Iris pigment epithelial cell (primary cell): ENCODE measurements at places on chromosomes 13 and 19.

DNA sequence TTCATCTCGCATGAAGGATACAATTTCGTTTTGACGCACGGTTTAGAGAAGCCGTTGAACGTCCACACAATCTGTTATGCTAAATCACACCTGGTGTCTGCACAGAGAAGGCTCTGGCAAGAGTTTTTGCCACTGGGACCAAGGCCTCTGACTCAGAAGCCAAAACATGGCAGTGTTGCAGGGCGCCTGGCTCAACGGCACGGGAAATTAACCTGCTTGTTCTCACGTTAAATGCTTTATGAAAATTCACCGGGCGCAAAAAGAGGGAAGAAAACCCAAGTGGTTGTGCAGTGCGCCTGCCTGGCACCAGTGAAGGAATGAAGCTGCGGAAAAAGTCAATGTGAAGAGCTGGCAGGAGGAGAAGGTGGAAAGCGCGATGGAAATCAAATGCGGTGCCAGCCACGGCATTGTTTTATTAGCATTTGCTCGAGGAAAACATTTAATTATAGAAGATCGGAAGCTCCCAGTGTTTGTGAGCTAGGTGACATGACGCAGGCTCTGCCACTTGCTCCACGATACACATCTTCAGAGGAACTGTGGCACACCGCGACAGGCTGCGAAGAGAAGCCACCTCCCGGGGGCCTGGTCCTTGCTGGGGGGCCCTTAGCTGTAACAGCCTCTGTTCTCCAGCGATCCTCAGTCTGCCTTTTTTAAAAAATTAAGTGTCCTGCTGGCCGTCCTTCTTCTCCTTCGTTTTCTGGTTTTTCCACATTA lies 126.2 kb downstream of the ZIC5 start:
- no peak for DNase-seq

DNA sequence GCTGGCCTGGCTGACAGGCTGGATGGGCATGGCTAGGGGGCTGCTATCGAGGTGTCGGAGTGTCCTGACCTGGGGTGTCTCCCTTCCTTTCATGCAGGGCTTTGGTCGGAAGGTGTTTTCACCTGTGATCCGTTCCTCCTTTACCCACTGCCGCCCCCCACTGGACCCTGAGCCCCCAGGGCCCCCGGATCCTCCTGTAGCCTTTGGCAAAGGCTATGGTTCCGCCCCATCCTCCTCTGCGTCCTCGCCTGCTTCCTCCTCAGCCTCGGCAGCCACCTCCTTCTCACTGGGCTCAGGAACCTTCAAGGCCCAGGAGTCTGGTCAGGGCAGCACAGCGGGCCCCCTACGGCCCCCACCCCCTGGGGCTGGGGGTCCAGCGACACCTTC lies 11.8 kb upstream of the PRR19 start:
- DNase-seq: no peak

- DNase-seq: peak; percentile 15
These were observed 112.6 kb upstream of the DACH1 start for GRCh38 chr13:71979616-71980015.

GRCh38 chr13:80504453-80504852 lies 163.5 kb upstream of the SPRY2 start:
- DNase-seq: no peak

DNA sequence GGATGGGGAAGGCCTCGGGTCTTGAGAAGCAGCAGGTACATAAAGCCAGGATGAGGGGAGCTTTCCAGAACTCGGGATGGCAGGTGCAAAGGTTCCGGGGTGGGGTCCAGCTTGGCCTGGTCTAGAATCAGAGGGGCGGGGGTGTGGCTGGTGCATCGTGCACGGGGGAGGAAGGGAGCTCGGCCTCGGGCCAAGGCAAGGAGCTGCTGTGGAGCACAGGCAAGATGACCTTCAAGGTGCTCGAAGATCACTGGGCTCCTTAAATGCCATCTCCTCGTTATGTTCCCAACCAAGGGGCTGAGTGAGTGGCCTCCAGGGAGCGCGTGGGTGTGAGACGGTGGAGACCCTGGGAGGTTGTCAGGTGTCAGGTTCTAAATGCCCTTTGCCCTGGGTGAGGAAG lies 16.1 kb upstream of the SIGLEC11 start:
- DNase-seq: no peak

DNA sequence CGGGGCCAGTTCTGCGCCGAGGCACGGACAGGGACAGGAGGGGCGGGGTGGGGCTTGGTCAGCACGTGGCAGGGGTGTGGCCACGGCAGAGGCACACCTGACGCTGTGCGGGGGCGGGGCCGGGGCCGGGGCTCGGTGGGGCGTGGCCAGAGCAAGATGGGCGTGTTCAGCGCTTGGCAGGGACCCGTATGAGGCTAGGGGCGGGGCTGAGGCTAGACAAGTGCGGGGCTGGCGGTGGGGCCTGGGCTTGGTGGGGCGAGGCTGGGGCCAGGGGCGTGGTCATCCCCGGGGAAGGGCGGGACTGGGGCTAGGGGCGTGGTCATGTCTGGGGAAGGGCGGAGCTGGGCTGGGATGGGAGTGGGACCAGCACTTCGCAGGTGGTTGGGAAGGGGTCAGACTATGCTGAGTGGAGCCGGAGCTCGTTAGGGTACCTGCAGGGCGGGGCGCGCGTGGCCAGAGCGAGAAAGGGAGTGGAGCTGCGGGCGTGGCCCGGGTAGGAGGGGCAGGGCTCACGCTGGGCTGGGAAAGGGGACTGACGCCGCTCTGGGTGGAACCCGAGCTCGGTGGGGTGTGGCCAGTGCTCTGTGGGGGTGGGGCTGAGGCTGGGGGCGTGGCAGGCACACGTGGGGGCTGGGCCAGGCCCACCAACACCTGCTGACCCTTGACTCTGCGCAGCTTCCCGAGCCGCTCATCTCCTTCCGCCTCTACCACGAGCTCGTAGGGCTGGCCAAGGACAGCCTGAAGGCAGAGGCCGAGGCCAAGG lies 12.8 kb downstream of the POLR2E start:
- DNase-seq: peak; percentile 53

DNA sequence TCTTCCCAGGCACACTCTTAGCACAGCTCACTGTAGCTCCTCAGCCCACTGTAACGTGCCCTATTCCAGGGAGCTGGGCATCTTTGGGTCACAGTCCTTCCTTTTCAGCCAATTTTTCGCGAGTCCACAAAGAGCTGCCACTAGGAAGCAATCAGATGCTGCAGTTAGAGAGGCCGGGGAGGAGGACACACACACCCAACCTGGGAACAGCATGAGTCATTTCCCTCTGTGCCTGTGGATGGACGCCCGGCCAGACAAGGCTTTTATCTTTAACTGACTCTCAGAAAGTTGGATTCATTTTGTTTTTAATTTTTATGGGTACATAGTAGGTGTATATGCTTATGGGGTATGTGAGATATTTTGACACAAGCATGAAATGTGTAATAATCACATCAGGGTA lies 918.6 kb downstream of the UQCRFS1 start:
- no peak for DNase-seq

- peak; percentile 74 for DNase-seq
These were observed 11.8 kb downstream of the CCDC97 start for GRCh38 chr19:41321600-41322270.

GRCh38 chr13:36166046-36166445 lies 34.9 kb upstream of the DCLK1 start:
- DNase-seq: no peak

GRCh38 chr13:38821770-38822551 lies 135.1 kb downstream of the FREM2 start:
- DNase-seq: no peak

DNA sequence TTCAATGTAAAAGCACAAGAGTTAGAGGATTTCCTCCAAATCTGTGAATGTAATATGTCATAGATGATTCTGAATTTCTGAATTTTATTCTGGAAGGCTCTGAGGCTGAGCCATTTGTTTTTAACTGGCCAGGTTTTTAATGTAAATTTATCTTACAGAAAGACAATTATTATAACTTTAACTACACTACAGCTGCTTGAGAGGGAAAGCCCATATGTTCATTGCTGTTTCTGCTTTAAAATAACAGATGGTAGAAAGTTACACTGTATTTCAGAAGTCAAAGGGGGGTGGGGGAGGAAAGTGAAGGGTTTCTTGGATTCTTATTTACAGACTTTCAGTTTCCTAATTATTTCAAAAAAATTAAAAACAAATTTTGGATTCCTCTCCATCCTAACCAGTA lies 62.8 kb downstream of the DNAJC15 start:
- no peak for DNase-seq

- DNase-seq: no peak
These were observed 130.9 kb downstream of the ZDHHC20 start for GRCh38 chr13:21328201-21328600.

DNA sequence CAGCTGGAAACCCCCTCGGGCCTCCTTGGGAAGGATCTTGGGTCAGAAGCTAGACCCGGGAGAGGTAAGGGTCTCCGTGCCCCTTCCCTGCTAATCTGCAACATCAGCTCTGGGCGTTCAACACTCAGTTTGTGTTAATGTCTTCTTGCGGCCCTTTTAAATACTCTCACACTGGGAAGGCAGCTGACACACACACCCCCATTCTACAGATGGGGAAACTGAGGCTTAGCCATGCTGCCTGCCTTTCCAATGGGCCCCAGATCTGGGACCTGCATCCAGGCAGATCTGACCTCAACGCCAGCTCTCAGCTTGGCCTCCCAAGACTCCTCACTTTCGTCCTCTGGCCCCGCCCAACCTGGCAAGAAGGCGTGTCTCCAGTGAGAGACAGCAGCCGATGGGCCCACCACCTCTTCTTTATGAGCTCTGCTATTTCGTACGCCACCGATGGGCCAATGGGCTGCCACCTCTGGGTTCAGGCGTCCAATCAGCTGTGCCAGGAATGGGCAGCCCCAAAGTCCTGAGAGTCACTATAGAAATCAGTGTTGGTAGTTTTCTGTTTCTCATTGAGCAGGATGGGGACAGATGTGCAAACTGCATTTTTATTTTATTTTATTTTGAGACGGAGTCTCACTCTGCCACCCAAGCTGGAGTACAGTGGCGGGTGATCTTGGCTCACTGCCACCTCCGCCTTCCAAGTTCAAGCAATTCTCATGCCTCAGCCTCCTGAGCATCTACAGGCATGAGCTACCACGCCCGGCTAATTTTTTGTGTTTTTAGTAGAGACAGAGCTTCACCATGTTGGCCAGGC lies 43.8 kb downstream of the DNM2 start:
- no peak for DNase-seq

GRCh38 chr13:42569576-42570344 lies 4.2 kb upstream of the TNFSF11 start:
- DNase-seq: no peak

- no peak for DNase-seq
These were observed 765.6 kb downstream of the DIAPH3 start for GRCh38 chr13:59398127-59398526.

- DNase-seq: peak; percentile 84
These were observed 7.7 kb upstream of the RNF113B start for GRCh38 chr13:98184792-98185191.

DNA sequence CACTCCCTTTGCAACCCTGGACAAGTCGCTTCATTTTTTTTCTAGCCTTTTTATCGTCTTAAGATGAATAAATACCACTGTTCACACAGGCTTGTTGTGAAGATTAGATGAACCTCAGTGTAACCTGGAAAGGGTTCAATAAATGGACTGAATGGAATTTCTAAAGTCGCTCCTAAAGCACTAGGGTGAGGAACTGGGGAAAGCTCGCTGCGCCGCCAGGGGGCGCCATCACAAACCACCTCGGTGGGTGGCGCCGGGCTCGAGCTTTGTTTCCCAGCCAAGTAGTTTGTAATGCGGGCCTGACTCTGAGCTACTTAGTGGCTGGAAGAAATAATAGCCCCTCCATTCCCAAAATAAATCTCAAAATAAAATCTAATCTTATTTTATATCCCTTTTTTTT lies 2.2 kb upstream of the CEACAM6 start:
- peak; percentile 20 for DNase-seq

DNA sequence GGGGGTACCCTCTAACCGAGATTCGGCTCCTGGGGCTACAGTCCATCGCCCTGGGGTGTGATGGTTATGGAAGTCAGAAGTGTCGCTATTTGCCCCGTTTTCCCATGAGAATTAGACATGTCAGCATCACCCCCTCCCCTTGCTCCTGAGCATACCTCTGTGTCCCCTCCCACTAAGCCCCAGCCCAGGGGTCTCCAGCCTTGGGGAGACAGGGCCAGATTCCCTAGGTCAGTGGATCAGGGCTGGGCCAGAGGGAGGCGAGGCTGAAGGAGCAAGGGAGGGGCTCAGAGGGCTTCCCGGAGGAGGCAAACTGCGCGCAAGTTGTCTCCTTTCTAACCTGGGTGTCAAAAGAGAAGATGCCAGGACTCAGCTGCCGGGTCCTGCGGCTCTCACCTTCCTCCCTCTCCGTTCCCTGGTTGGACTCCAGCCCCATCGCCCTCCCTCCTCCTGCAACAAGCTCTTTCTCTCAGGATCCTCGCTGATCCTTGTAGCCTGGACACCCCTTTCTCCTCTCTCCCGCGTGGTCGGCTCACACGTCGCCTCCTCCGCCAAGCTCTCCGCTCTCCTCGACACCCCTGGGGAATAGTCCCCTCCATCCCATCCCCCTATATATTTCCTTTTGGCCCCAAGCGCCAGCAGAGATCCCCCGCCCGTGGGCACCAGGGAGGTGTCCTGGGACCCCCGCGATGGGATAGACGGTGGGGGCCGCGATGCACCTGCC lies 459 bp upstream of the TMEM59L start:
- no peak for DNase-seq

DNA sequence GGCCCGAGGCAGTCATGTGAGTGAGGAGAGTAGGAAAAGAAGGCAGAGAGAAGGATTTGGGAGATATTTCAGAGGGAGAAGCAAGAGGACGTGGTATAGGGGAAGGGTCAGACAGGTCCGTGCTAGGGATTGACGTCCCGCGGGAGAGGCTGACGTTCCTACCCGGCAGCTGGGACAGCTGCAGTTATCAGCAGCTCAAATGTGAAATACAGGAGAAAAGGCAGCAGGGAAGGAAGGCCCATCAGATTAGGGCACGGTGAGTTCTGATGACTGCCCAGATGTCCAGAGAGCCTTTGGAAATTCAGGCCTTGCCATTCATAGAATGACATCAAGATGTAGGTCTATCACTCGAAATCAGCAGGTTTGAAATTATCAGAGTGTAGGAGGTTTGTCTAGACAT lies 88.4 kb downstream of the IRS2 start:
- DNase-seq: no peak

- DNase-seq: peak; percentile 63
These were observed 10.4 kb upstream of the ZSWIM4 start for GRCh38 chr19:13784731-13785452.

GRCh38 chr13:44967704-44968433 lies 21.4 kb downstream of the NUFIP1 start:
- peak; percentile 58 for DNase-seq

DNA sequence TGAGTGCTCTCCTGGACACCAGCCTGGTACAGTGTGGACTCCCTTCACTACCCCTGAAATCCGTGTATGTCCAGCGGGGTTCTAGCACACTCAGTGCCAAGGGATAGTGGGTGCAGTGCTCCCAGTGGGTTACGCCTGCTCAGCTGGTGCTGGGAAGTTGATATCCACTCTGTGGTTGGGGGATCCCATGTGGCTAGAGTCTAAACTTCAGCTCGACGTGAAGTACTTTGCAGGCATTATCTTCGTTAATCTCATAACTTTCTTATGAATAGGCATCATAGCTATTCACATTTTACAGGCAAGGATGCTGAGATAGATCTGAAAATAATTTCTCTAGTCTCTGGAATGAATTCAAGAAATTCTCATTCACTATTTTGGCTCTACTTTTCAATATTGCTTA lies 433.2 kb upstream of the HTR2A start:
- no peak for DNase-seq
